ENCODE measurements at places on chromosomes 1 and 21. TPM values are rescaled to one million over a fixed set of nuclear protein-coding genes. Genes with fewer than 3 reads are reported as not detected.

GRCh38 chr1:18719786-18720451 lies 89.3 kb downstream of the PAX7 start:
- H3K36me3 ChIP-seq = no peaks in the 10 kb centered on the region
- no peak overlapping the region for H3K27ac ChIP-seq
- no peaks in the 10 kb centered on the region for H3K27me3 ChIP-seq
- no peak for DNase-seq
- H3K4me1 ChIP-seq = peaks cover 11% of the 10 kb centered on the region

DNA sequence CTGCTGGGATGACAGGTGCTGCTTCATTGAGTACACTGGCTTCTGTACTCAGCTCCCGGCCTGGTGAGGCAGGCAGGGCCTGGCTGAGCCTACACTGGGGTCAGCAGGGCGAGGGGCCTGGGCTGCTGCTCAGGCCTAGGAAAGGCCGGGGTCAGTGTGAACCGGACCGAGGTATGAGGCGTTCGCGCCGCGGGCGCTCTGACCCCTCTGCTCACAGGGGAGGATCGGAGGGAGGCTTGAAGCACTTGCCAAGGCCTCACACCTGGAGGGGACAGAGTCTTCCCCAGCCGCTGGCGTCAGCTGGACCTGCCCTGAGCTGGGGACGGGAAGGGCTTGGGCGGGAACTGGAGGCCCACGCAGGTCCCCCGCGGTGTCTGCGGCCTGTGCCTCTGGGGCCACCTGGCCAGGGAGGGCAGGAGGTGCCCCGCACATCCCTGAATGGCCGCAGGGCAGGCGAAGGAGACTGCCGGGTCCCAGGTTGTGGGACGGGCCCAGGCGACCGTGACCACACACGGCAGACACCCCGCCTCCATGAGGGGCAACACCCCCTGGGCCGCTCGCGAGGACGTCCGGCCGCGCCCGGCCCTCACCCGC lies 466 bp downstream of the PEX10 start:
- peaks cover 2% of the 10 kb centered on the region for H3K27me3 ChIP-seq
- peak overlapping the region; percentile 97 for H3K4me3 ChIP-seq
- no peak for DNase-seq
- peaks cover 33% of the 10 kb centered on the region for H3K36me3 ChIP-seq
- H3K27ac ChIP-seq = peak overlapping the region; percentile 95

DNA sequence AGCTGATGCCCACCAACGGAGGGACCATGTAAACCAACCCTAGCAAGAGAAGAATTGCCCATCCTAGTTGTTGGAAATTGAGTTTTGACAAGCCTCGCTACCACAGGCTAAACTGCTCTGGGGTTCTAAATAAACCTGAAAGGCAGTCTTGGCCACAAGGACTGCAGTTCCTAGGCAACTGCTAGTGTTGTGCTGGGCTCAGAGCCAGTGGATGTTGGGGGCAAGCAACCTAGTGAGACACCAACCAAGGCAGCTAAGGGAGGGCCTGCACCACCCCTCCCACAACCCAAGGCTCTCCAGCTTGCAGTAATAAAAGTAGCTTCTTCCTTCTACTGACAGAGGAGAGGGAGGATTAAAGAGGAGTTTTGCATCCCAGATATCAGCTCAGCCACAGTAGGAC lies 102.4 kb upstream of the PKN2 start:
- H3K4me1 ChIP-seq = no peaks in the 10 kb centered on the region
- no peak for DNase-seq
- H3K36me3 ChIP-seq = no peaks in the 10 kb centered on the region
- H3K27me3 ChIP-seq = no peaks in the 10 kb centered on the region
- no peak overlapping the region for H3K27ac ChIP-seq
- H3K4me3 ChIP-seq = no peak overlapping the region

- H3K27me3 ChIP-seq = no peaks in the 10 kb centered on the region
- H3K4me1 ChIP-seq = peaks cover 28% of the 10 kb centered on the region
- no peak for DNase-seq
- H3K4me3 ChIP-seq = no peak overlapping the region
Observed at GRCh38 chr1:45266151-45266801, 59.9 kb upstream of the ZSWIM5 start.

DNA sequence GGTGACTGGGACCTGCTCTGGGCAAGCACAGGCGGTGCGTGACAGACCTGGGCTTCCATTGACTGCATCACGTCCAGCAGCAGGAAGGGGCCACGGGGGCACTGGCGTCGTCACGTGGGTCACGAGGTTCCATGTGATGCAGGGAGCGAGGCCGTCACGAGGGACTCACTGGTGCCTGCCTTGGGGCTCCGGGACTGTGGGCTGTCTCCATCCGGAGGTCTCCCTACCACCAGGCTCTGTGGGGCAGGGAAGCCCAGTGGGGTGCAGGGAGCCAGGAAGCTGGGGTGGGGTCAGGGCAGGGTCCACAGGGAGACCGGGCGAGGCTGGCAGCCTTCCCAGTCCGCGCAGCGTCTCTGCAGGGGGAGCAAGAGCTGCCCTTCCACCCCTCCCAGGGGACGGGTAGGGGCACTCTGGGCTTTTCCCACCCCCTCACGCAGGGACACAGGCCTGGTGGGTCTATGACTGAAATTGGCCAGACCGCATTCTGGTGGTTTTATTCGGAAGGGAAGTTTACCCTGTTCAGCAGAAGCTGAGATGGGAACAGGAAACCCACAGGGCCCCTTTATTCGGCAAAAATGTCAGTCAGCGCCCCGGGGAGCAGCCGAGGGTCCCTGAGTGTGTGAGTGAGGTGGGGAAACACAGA lies 416 bp upstream of the TNFRSF14 start:
- H3K27ac ChIP-seq = peak overlapping the region; percentile 88
- H3K4me3 ChIP-seq = peak overlapping the region; percentile 72
- peak; percentile 98 for DNase-seq
- H3K36me3 ChIP-seq = peaks cover 26% of the 10 kb centered on the region
- no peaks in the 10 kb centered on the region for H3K27me3 ChIP-seq
- H3K4me1 ChIP-seq = peaks cover 57% of the 10 kb centered on the region

DNA sequence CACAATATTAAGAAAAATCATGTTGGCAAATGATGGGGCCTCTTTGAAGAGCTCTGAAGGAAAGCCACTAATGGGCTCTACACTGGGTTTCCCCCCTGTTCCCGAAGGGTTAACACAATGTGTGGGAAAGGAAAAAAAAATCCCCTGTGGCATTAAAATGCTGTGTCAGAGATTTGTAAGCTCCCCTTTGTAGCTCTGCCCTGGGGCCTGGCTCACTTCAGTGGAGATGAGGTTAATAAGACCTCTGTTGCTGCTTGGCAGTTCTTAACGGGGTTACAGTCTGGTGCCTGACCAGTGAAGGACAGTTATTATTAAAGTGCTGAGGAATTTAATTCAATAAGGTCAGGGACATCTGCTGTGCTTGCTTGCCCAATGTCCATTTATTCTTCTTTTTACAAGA lies 129.7 kb upstream of the UBE2U start:
- no peaks in the 10 kb centered on the region for H3K27me3 ChIP-seq
- DNase-seq = no peak
- no peak overlapping the region for H3K4me3 ChIP-seq
- no peak overlapping the region for H3K27ac ChIP-seq

DNA sequence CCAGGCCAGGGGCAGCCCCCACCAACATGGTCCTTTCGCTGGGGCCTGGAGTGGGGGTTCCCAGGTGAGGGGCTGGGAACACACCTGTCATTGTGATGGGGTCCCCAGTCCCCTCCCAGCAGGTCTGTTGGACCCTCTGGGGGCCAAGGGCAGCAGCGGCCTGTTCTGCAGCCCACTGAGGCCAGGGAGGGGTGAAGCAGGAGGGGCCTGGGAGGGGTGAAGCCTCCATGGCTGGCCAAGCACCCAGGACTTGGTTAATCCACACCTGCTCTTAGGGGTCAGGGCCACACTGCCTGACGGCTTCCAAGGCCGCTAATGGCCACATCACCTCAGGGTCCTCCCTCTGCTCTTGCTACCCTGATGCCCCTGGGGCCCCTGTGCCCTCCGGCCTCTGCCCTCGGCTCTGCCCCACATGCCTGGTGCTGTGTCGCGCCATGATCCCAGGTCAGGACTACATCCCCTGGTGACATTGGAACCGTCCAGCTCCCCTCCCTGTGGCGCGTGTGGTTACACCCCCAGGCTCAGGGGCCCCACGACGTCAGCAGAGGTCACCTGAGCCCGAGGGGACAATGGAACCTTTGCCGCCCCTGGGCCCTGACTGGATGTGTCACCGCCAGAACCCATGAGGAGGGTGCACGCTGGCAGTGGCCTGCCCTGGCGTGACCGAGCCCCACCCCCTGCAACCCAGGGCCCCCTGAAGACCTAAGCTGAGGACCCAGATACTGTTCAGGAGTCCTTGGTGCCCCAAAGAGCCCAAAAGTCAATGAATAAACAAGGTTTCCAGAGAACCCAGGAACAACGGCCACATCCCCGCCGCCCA lies 7.0 kb downstream of the TNFRSF18 start:
- no peaks in the 10 kb centered on the region for H3K4me1 ChIP-seq
- no peaks in the 10 kb centered on the region for H3K36me3 ChIP-seq
- no peak overlapping the region for H3K4me3 ChIP-seq
- no peak for DNase-seq
- H3K27ac ChIP-seq = no peak overlapping the region

- no peaks in the 10 kb centered on the region for H3K27me3 ChIP-seq
- H3K4me3 ChIP-seq = no peak overlapping the region
- no peaks in the 10 kb centered on the region for H3K36me3 ChIP-seq
- DNase-seq = no peak
Observed at GRCh38 chr1:173580071-173580470, 22.8 kb downstream of the SLC9C2 start.

GRCh38 chr1:69911301-69911801 lies 294.0 kb downstream of the LRRC40 start:
- no peaks in the 10 kb centered on the region for H3K27me3 ChIP-seq
- DNase-seq = no peak
- peaks cover 3% of the 10 kb centered on the region for H3K4me1 ChIP-seq

- peaks cover 23% of the 10 kb centered on the region for H3K36me3 ChIP-seq
- H3K4me3 ChIP-seq = no peak overlapping the region
- DNase-seq = no peak
- no peaks in the 10 kb centered on the region for H3K27me3 ChIP-seq
- no peaks in the 10 kb centered on the region for H3K4me1 ChIP-seq
- no peak overlapping the region for H3K27ac ChIP-seq
Observed at GRCh38 chr1:84540759-84541158, 33.5 kb downstream of the CTBS start.

GRCh38 chr1:77876884-77877283 lies 11.5 kb upstream of the NEXN start:
- H3K4me1 ChIP-seq = no peaks in the 10 kb centered on the region
- no peaks in the 10 kb centered on the region for H3K36me3 ChIP-seq
- no peaks in the 10 kb centered on the region for H3K27me3 ChIP-seq

DNA sequence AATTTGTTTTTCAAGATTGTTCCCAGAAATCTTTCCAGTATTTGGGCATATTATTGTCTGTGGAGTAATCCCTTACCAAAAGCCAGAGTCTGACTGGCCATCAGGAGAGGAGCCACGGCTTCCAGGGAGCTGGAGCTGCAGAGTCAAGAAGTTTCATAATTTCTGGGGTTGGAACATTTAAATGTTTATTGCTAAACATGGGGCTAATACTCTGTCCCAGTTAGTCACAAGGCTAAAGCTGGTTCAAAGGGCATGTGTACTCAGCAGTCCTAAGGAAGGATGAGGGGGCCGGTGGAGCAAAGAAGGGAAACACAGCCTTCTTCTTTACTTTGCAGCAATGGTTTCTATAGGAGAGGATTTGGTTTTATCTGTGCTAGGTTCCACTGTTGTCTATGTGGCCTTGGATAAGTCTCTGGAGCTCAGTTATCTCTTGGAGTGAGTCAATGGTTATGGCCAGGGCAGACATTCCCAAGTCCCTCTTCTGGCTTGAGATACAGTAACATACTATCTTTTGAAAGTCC lies 9.5 kb downstream of the DENND2D start:
- H3K27me3 ChIP-seq = no peaks in the 10 kb centered on the region
- H3K27ac ChIP-seq = peak overlapping the region; percentile 43
- H3K36me3 ChIP-seq = peaks cover 24% of the 10 kb centered on the region
- no peak overlapping the region for H3K4me3 ChIP-seq
- peaks cover 34% of the 10 kb centered on the region for H3K4me1 ChIP-seq

- H3K36me3 ChIP-seq = no peaks in the 10 kb centered on the region
- H3K4me1 ChIP-seq = peaks cover 11% of the 10 kb centered on the region
- H3K27me3 ChIP-seq = no peaks in the 10 kb centered on the region
- DNase-seq = no peak
- no peak overlapping the region for H3K4me3 ChIP-seq
Observed at GRCh38 chr1:205071801-205072200, 12.5 kb downstream of the TMEM81 start.

DNA sequence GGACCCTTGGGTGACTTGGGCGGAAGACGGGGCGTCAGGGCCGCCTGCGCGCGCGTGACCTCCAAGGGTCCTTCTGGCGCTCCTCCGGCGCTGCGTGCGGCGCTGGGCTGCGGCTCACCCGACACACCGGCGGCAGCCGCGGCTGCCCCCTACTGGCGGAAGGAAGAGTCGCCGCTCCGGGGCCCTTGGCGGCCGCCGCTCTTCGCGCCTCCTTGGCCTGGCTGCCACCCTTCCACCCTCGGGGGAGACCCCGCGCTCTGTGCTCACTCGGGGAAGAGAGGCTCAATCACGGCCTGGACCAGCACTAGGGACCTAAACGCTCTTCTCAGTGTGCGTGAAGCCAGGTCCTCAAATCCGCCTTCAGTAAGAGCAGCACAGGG lies 89.7 kb downstream of the DMRTA2 start:
- no peak overlapping the region for H3K27ac ChIP-seq
- H3K4me3 ChIP-seq = peak overlapping the region; percentile 54

DNA sequence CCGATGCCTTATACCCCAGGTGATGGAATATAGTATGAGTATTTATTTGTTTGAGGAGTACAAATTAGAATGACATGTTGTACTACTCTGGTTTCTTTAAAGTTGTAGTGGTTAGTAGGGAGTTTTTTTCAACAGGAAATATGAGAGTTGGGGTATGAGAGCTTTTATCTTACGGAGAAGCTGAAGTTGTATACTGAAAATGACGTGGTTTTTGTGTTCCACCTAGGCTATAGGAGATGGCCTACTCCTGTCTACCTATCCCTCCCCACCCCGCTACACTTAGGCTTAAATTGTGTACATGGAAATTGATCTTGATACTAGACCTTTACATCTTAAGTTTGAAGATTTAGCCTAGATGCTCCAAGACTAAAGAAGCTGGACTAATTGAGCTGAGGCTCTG lies 6.8 kb upstream of the HAX1 start:
- H3K27me3 ChIP-seq = no peaks in the 10 kb centered on the region
- no peak for DNase-seq
- no peak overlapping the region for H3K4me3 ChIP-seq
- H3K4me1 ChIP-seq = no peaks in the 10 kb centered on the region
- no peak overlapping the region for H3K27ac ChIP-seq

GRCh38 chr21:44567481-44568171 lies 5.9 kb upstream of the KRTAP10-4 start:
- H3K36me3 ChIP-seq = no peaks in the 10 kb centered on the region
- H3K27ac ChIP-seq = no peak overlapping the region
- H3K27me3 ChIP-seq = no peaks in the 10 kb centered on the region
- no peak overlapping the region for H3K4me3 ChIP-seq
- peak; percentile 92 for DNase-seq
- H3K4me1 ChIP-seq = no peaks in the 10 kb centered on the region

SYDE2 gene
- 104 TPM for total RNA-seq

PLA2G2F gene
- total RNA-seq = not detected

FCRL3 gene
- total RNA-seq = 0.33 TPM

AKNAD1 gene
- total RNA-seq = 1.7 TPM

LINGO4 gene
- not detected for total RNA-seq

All from esophagus muscularis mucosa (tissue), 4 donors.